ENCODE measurements at places on chromosomes 4 and X.
A peak's percentile ranks its signal among the peaks of the same experiment; 100 is the strongest.

DNA sequence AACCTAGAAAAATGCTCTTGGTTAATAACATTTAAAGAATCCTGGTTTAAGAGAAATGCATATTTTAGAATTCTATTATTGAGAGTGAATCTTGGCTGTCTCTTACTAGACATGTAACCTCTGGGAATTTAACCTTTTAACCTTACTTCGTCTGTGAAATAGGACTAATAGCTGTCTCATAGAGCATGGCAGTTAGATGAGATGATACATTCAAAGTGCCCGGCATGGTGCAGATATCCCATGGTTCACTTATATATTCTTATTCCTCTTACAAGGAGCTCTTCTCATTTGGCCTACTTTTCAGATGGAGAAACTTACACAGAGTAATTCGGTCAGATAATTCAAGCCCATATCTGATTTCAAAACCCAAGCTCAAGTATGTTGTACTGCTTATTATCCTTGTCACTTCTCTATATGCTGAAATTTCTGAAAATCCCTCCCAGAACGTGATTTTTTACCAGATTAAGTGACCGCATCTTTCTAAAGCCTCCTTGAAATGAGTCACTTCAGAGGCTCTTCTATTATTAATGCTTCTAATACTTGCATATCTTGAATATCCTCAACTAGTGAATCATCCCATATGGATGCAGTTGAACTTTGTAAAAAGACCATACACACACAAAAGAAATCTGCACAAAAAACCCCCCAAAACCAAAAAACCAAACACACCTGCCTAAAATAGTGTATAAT is 4.9 kb downstream of the CDKN2AIP start:
- no peak for DNase-seq

GRCh38 chr4:13207226-13207625 is 276.9 kb downstream of the RAB28 start:
- no peak for DNase-seq

GRCh38 chrX:44946771-44947170 is 73.8 kb downstream of the KDM6A start:
- DNase-seq, result no peak

DNA sequence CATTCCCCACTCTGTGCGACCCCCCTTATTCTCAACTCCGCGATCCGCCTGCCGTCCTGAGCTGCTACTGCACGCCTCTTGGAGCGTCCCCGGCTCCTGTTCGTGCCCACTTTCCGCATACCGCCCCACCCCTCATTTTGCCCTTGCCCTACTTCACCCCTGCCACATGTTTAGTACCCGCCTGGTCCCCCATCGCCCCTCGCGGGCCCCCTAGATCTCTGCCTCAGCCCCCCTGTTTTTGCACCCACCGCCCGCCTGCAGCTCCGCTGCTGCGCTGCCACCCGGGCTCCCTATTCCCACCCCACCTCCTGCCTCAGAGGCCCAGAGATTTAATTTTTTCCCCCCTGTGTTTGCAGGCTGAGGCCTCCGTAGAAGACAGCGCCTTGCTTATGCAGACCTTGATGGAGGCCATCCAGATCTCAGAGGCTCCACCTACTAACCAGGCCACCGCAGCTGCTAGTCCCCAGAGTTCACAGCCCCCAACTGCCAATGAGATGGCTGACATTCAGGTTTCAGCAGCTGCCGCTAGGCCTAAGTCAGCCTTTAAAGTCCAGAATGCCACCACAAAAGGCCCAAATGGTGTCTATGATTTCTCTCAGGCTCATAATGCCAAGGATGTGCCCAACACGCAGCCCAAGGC is 1.4 kb downstream of the MAGED1 start:
- DNase-seq, result peak; percentile 79

GRCh38 chr4:68905939-68906779 is 45.4 kb downstream of the UGT2A3 start:
- DNase-seq, result no peak

DNA sequence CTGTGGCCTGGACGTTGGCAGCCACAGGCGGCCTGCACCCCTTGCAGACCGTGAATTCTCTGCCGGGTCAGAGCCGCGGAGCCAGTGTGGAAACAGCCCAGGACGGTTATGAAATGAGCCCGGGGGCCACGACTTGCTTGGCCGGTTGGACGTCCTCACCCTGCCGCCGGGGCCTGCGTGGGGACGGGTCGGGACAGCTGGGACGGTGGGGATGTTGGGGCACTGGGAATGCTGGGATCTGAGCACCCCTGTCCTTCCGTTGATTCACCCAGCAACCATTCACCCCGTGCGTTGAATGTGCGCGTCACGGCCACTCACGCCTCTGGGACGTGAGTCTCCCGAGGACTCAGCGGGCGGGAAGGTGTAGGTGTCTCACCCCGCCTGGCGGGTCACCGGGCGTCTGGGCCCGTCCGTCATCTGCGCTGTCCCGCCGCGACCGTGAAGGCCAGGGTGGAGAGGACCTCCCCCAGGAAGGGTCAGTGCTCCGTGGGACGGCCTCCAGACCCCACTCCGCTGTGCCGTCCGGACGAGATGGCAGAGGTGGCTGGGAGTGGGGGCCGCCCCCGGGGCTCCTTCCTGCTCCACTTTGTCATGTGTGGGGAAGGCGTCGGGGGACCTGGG is 4.5 kb upstream of the PLCXD1 start:
- DNase-seq, result no peak

- no peak for DNase-seq
Observed at GRCh38 chrX:40247848-40248622, 150.3 kb upstream of the BCOR start.

DNA sequence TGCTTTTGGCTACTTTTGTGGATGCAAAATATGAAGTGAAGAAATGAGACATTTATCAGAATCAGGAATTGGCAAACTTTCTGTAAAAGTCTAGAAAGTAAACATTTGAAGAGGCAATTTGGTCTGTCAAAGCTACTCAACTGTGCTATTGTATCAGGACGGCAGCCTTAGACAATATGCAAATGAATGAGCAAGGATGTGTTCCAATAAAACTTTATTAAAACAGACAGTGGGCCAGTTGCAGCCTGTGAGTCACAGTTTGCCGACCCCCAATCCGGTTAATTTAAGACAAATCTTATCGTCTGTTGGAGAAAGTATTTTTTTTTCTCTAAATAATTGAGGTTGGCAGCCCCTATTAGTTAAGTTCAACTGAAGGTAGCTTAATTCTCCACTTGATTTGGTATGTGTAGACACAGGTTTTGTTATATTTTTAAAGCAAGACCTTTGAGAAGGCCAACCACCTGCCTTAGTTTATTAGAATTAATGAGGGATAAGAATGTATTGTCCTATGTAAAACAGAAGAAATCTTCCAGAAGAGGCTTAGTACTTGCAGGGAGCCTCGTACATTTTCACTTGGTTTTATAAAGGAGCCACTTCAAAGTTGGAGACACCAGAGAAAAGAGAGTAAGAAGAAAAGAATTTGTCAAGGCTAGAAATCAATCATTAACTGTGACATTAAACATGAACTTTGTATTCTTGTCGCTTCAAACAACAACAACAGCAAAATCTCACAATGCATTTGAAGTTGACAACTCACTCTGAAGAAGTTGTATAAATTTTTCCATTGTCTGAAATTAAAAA is 81.6 kb upstream of the FAT1 start:
- no peak for DNase-seq

GRCh38 chr4:56910172-56910967 is 2.7 kb downstream of the REST start:
- DNase-seq, result no peak

All from DND-41 (cell line).